Stimulated activated memory B cell treated with anti-CD40 and anti-IgM and Interleukin-4, amounts not matched to agents 10 μg/mL and 1 μg/mL and 100 μg/mL, for 72 hours (primary cell): ENCODE measurements at places on chromosomes 12 and 14.

DNA sequence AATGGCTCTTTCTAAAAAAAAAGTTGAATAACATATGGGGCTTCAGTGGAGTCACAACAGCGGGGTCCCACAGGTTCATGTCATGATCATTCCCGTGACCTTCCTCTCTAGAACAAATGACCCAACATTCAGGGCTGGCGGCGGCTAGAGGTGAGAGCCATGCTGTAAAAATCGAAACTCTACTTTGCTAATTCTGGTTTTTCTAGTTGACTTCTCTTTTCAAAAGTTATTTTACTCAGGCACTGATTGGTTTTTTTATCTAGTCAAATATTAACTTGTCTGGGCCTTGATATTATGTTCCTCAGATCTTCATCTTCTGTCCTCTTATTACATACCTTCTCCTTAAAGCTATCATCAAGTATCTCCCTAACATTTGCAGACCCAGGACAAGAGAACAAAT is 402.9 kb upstream of the SOX5 start:
- no peak for ATAC-seq

DNA sequence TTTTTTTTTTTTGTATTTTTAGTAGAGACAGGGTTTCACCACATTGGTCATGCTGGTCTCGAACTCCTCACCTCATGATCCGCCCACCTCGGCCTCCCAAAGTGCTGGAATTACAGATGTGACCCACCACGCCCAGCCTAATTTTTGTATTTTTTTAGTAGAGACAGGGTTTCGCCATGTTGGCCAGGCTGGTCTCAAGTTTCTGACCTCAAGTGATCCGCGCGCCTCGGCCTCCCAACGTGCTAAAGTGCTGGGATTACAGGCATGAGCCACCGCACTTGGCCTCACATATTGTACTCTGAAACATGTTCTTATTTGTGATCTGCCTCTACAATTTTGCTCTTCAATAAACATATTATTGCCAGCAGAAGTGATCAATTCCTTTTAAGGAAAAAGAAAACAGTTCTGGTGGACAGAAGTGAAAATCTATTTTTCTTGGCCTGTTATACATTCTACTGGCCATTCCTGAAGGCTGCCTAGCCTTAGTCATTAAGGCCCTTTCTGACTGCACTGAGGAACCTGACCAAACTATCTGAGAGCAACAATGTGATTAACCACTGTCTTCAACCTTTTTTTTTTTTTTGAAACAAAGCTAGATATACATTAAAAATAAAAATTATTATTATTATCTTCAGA is 36.1 kb downstream of the SNX6 start:
- no peak for ATAC-seq

- no peak for ATAC-seq
Measured at GRCh38 chr14:61417141-61417540, 95.8 kb downstream of the PRKCH start.

DNA sequence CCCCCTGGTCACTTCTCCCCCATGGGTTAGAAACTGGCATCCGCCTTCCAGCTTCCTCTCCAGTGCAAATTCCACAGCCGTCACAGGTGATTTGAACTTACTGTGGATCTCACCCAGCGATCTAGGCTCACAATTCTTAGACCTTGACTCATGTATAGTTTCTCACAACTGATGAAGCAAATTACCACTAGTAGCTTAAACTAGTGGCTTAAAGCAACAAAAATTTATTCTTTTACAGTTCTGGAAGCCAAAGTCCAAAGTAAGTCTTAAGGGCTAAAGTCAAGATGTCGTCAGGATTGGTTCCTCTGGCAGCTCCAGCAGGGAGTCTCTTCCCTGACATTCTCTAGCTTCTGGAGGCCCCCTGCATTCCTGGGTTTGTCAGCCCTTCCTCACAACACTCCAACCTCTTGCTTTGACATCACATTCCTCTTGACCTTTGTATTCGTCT is 117.4 kb downstream of the KTN1 start:
- ATAC-seq, result no peak

DNA sequence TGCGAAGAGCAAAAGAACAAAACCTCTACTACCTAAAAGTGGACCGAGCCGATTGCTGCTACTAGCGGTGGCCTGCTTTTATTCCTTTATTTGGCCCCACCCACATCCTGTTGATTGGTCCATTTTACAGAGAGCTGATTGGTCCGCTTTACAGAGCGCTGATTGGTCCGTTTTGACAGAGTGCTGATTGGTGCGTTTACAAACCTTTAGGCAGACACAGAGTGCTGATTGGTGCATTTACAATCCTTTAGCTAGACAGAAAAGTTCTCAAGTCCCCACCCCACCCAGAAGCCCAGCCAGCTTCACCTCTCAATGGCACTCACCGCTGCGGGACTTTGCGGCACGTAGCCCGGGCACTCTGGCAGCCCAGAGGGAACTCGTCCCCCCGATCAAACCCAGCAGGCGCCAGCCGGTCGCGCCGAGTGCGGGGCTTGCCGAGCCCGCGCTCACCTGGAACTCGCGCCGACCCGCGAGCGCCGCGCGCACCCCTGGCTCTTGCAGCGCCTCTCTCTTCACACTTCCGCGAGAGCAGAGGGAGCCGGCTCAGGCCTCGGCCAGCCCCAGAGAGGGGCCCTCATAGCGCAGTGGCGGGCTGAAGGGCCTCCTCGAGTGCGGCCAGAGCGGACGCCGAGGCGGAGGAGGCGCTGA is 8.7 kb upstream of the FGD4 start:
- ATAC-seq, result peak; percentile 47

GRCh38 chr12:83256562-83256961 is 569.9 kb downstream of the TMTC2 start:
- ATAC-seq, result no peak

GRCh38 chr14:104665657-104666522 is 23.5 kb upstream of the INF2 start:
- ATAC-seq, result peak; percentile 59

- ATAC-seq, result no peak
Measured at GRCh38 chr14:52922656-52923055, 28.2 kb downstream of the FERMT2 start.

GRCh38 chr12:68414988-68415387 is 82.8 kb upstream of the MDM1 start:
- ATAC-seq, result peak; percentile 79

DNA sequence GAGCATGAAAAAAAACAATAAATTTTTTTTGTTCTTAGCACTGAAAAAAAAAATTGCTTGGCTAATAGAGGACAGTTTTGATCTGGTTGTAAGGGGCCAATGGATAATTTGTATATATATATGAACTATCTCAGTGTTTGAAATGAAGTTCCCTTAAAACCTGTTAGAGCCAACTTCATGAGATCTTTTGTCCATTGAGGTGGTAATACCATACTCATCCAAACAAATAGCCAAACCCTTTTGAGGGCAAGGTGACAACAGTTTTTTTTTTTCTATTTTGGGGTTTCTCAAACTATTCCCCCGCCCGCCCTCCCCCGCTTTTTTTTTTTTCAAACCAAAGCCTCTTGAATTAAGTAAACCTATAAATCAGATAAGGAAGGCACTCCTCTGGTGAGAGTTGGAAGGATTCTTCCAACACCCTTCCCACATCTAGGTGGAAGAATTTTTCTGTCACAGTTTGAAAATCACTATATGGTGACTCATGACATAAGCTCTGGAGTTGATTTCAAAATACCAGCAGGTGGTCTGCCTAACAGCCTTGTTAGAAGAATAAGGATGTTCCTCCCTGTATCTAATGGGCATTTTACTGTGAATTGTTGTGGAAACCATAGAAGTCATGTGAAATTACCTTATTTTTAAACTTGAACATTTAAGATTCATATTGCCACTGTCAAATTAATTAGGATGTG is 10.2 kb downstream of the ARHGAP5 start:
- ATAC-seq, result no peak

GRCh38 chr14:92503756-92504491 is 9.7 kb upstream of the RIN3 start:
- no peak for ATAC-seq

DNA sequence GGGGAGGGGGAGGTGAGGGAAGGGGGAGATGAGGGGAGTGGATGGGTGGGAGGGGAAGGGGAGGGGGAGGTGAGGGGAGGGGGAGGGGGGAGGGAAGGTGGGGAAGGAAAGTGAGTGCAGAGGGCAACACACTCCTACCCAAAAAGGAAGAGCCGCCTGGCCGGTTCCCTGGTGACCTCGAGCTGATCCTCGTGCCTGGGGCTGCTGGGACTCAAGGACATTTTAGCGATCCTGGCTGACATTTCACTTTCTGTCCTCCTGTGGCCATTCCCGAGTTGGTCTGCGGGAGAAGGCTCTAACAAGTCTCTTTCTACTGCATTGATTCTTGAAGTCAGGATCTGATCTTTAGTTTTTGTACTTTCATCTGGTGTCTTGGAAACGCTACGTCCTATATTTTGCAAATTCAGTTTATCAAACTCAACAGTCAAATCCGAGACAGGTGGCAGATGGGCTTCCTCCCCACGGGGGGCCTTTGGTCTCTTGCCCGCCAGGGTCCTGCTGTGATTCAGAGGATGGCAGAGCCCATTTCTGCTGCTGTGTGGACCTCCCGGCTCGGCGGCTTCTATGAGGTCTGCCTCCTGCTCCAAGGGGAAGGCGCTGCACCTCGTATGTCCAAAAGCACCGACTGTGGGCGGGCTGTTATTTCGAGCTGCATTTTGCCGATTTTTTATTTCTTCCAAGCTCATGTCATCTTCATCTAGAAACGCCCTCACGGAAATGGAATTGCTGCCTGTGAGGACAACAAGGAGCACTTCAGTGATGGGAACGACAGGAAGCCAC is 19.1 kb downstream of the PGAM5 start:
- ATAC-seq, result no peak

GRCh38 chr12:70719672-70720420 is 82.6 kb upstream of the PTPRB start:
- ATAC-seq, result no peak

GRCh38 chr12:6562881-6563280 is 5.2 kb downstream of the NOP2 start:
- ATAC-seq, result no peak

DNA sequence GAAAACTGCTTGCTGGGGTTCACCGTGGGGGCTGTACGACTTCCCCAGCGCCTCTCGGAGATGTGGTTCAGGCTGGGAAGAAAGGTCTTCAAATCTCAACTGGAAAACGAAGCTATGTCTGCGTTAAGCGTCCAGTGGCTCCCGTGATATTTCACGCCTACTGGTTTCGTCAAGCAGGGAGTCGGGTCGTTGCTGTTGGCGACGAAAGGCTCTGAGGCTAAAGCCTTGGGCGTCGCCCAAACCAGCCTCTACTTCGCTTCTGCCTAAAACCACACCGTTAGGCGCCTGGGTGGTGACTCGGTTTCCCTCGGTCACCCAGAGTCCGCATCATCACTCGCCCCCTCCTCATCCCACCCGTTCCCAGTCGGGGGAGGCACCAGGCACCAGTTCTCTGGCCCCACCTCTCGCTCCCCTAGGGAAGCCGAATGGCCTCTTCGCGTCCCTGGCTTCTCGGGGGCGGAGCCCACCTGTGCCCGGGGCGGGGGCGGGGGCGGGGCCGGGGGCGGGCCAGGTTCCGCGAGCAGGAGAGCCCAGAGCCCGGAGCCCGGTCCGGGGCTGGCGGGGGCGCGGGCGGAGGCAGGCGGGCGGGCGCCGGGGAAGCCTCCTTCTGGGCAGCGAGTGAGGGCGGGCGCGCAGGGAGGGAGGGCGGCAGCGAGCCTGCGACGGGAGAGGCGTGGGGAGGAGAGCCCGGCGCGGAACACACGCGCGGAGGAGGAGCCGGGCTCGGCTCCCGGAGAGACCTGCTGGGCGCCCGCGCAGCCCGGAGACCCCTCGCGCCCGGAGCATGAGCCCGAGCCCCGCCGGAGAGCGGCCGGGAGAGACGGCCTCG is at the start of gene B4GALNT3:
Gene B4GALNT3, plus strand, starts transcription at position 510 of the 829 bp plus-strand sequence. CDS start 438 bp downstream, outside the sequence.
- ATAC-seq, result peak; percentile 56

- no peak for ATAC-seq
Measured at GRCh38 chr12:49253033-49253623, 11.8 kb upstream of the TUBA1C start.

GRCh38 chr12:6607751-6608591 is 792 bp upstream of the CHD4 start:
- ATAC-seq, result peak; percentile 62

DNA sequence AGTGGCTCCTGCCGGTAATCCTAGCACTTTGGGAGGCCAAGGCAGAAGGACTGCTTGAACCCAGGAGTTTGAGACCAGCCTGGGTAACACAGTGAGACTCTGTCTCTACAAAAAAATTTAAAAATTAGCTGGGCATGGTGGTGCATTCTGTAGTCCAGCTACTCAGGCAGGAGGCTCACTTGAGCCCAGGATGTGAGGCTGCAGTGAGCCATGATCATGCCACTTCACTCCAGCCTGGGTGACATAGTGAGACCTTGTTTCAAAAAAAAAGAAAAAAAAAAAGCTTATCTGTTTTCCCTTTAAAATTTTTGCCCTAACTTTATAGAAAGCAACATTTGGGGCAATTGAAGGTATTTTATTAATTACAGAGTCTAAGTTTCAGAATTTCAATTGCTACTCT is 486.0 kb downstream of the BCAT1 start:
- no peak for ATAC-seq

GRCh38 chr14:100155049-100155621 is 4.3 kb downstream of the DEGS2 start:
- ATAC-seq, result no peak

- no peak for ATAC-seq
Measured at GRCh38 chr14:89563471-89563870, 146.4 kb upstream of the FOXN3 start.

- peak; percentile 49 for ATAC-seq
Measured at GRCh38 chr14:92323011-92323915, at the start of gene SLC24A4. Gene SLC24A4 (plus strand): TSS chr14:92323165. CDS start chr14:92323831, 666 bp downstream.

DNA sequence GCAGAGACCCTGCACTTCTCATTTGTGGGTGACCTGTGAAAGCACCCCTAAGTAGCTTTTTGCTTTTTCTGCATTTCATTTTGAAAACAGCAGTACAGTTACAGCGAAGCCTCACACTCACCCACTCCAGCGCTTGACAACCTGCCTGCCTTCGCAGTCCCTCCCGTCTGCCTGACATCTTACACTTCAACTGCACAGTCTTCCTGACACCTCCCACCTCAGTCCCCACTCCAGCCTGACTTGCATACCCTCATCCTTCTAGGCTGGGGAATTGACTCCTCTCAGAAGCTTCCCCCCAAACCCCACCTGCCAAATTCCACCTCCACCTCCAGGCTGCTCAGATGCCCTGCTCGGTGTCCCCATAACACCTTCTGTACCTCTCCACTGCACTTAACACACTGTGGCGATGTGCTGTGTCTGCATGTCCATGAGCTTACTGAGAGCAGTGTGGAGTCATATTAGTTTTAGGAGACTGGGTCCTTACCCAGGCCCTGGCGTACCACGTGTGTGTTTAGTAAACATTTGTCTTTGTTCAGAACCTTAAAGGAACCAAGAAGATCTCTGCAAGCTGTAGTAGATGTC is 159.4 kb downstream of the PRKCH start:
- no peak for ATAC-seq

- no peak for ATAC-seq
Measured at GRCh38 chr12:112179916-112180315, 54.6 kb downstream of the TRAFD1 start.

- no peak for ATAC-seq
Measured at GRCh38 chr14:41285186-41285748, 321.4 kb upstream of the LRFN5 start.

GRCh38 chr12:88251798-88252197 is 109.7 kb downstream of the TMTC3 start:
- no peak for ATAC-seq
